RPMI7951 (cell line): ENCODE measurements at places on chromosomes 2 and 18. TPM values are rescaled to one million over a fixed set of nuclear protein-coding genes. Genes with fewer than 3 reads are reported as not detected.

- no peak for DNase-seq
Observed at GRCh38 chr2:222033541-222033940, 265.3 kb downstream of the PAX3 start.

- no peak for DNase-seq
Observed at GRCh38 chr2:144475044-144475443, 44.9 kb downstream of the ZEB2 start.

GRCh38 chr2:24856791-24857211, 63.2 kb downstream of the ADCY3 start:
- DNase-seq = no peak

DNA sequence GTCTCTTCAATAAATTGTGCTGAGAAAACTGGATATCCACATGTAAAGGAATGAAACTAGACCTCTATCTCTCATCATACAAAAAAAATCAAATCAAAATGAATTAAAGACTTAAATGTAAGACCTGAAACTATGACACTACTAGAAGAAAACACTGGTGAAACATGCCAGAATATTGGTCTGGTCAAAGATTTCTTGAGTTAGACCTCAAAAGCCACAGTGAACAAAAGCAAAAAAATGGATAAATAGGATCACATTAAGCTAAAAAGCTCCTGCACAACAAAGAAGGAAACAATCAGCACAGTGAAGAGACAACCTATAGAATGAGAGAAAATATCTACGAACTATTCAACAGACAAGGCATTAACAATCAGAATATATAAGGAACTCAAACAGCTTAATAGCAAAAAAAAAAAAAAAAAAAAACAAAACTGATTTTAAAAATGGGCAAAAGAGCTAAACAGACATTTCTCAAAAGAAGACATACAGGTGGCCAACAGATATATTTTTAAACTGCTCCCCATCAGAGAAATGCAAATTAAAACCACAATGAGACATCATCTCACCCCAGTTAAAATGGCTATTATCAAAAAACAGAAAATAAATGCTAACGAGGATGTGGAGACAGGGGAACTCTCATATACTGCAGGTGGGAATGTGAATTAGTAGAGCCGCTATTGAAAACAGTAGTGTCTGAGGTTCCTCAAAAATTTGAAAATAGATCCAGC, 66.3 kb downstream of the NCKAP1 start:
- DNase-seq = no peak

DNA sequence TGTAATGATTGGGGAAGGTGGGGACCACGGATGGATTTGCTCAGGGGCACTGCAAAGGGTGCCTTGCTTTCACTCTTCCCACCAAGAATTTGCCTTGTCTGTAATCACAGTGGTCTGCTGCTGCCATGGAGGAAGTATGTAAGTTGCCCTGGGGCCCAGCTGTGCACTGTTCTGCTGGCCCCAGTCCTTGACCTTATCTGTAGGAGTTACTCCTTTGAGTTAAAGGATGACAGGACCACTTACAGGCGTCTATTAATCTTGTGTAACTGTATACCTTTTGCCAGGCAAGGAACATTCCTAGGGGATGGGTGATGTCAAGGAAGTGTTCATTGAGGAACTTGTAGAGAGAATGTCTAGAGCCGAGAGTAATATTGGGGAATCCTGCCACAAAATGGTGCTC, 212.8 kb upstream of the LRRTM1 start:
- no peak for DNase-seq

DNA sequence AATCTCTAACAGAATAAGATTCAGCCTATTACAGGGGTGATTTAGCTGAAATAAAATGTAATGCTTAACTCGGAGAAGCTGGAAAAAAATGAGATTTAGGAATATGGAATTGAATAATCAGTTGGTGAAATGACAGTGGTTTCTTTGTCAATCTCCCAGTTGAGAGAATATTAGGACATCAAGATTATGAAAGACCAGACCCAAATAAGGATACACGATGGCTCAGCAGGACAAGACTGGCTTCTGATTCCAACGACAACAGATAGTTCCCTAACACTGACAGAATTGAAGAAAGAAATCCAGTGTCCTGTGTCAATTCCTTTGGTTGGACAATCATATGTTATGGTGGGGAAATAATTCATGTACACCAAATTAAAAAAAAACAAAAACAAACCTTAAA, 55.8 kb downstream of the HRH4 start:
- no peak for DNase-seq

GRCh38 chr2:112782234-112782799, 2.0 kb downstream of the IL1A start:
- DNase-seq = no peak

DNA sequence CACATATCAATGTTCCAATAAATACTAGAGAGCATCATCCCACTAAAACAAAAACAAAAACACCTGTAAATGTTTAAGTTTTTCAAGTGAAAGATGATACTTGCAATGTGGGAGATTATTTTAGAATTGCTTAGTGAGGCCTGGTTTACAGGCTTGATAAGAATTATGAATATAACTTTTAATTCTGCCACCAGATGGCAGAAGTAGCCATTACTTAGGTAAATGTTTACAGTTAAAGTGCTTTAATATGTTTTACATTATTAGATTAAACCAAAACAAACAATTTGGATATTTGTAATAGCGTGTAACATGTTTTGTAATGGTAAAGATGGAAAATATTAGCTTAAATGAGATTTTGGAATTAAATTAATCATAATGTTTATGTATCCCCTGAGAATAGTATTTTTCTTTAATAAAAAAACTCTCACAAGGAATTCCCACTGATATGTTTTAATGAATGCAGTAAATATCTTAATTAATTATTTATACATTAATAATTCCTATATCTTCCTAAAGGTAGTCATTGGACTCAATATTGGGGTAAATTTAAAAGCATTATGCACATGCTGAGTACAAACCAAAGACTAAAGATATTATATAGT, 522.0 kb downstream of the SPAG16 start:
- DNase-seq = peak; percentile 19

DNA sequence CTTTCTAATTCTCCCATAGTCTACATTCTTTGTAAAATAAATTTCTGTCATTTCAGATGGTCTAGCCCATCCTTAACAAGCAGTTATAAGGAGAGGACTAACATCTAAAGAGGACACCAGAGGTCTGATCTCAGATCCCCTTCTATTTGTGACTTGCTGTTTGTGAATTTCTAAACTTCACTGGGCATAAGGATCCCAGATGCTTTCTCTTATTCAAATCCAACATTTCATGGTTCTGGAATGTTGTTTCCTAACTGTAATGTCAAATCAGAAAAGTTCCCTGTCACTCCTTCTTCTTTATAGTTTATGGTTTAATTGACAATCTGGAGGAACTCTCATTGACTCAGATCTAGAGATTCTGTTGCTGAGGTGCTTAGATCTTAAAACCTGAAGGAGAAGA, 430.2 kb downstream of the MEIS1 start:
- DNase-seq = peak; percentile 31

DNA sequence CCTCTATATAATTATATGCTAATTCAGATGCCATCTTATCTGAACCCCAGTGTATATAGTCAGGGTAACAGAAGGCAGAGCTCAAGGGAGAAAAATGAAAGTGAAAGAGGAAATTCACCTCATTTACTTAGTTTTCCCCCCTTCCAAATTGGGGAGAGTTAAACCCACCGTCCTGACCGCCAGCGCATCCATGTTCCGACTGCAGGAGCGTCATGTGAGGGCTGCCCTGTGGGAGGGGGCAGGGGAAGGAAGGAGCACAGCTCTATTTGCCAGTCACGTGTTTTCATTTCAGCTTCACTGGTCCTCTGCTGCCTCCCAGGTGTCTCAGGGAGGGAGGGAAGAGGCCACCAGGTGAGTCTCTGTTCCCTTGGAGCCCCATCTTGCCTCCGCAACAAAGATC, 13.2 kb downstream of the CNNM4 start:
- no peak for DNase-seq

- no peak for DNase-seq
Observed at GRCh38 chr2:73994178-73994831, 9.6 kb downstream of the TET3 start.

GRCh38 chr18:10515456-10515855, 10.4 kb upstream of the NAPG start:
- DNase-seq = peak; percentile 10

- DNase-seq = no peak
Observed at GRCh38 chr2:6919901-6920742, 2.9 kb downstream of the RNF144A start.

The AMER3 gene
- not detected in 2 replicates for total RNA-seq

The KLHL29 gene
- 0.78 and 0.84 TPM in 2 replicates for total RNA-seq

The FOXD4L1 gene
- 0.10 TPM in 1 of 2 replicates, not detected in the other for total RNA-seq

The OR6B2 gene
- total RNA-seq = not detected in 2 replicates

The IL18R1 gene
- 0.10 TPM in 1 of 2 replicates, not detected in the other for total RNA-seq

The GAL3ST2 gene
- not detected in 2 replicates for total RNA-seq

The OTX1 gene
- 0.36 and 0.88 TPM in 2 replicates for total RNA-seq

The ASIC4 gene
- 0.10 TPM in 1 of 2 replicates, not detected in the other for total RNA-seq
